ENCODE measurements at places on chromosomes 6 and 20. TPM values are rescaled to one million over a fixed set of nuclear protein-coding genes. Genes with fewer than 3 reads are reported as not detected.

Gene ECT2L
- total RNA-seq = not detected

Gene SLC17A9
- total RNA-seq = 22.0 TPM

Gene THBS2
- total RNA-seq = not detected

Gene PGBD1
- total RNA-seq = 2.3 TPM

Gene NKX2-4
- not detected for total RNA-seq

Gene PPP1R3G
- 0.07 TPM for total RNA-seq
